ENCODE measurements at places on chromosomes 5 and 9.

GRCh38 chr9:121736934-121737462, 85.6 kb downstream of the DAB2IP start:
- DNase-seq: no peak

- DNase-seq: no peak
Measured at GRCh38 chr5:68435611-68436010, 220.1 kb downstream of the PIK3R1 start.

DNA sequence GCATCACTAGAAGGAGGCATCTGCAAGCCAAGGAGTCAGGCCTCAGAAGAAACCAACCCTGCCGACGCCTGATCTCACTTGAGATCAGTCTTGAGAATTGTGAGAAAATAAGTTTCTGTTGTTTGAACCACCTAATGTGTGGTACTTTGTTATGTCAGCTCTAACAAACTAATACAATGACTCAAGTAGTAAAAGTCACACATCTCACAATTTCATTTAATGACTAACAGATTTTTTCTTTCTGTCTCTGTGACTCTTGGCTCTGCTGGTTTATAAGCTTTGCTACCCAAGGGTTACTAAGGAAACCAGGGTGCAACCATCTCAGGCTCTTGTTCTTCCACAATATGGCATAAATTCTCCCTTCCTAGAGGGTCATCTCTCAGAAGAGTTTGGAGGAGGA, 315.8 kb upstream of the GRAMD2B start:
- no peak for DNase-seq

DNA sequence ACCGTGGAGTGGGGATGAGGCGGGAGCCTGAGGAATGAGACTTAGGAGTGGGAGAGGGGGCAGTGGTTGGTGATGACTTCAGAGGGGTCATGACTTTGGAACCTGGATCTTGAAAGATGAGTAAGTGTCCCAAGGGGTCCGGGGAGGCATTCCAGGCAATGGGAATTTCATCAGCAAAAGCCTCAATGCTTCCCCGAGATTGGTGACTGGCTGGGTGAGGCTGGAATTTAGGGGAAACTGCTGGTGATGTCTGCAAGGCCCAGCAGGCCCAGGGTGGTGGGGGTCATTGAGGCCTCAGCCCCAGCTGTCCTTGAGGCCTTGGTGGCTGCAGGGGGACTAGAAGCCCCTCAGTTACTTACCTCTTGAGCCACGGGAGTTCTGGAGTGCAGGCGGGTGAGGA, 7.5 kb downstream of the NDST1 start:
- no peak for DNase-seq

DNA sequence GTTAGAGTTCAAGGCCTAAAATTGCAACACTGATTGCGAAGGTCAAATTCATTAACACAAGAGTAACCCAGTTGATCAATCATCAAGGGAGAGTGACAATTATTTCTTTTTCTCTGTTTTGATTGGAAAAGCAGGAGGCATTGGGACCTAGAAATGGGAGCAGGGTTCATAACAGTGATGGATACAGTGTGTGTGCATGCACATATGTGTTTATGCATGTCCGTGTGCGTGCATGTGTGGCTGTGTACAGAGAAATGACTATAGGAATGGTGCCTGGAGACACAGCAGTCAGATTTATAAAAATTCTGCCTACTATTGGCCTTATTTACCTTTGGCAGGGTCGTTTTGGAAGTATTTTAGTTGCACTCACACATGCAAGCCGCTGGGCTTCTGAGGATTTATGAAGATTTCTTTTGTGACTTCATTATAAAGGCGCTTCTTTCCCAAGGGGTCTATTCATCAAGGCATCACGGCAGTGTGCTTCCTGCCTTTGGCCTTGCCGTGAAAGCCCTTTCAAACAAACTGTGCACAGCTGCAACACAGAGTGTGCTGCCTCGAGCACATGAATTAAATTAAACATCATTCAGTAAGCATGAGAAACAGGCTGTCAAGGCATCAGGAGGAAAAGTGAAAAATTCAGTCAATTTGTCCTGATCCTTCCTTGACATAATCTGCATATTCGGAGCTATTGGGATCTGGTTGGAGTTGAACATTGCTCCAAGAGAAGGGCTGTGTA, 122.8 kb upstream of the PUM3 start:
- DNase-seq: no peak

DNA sequence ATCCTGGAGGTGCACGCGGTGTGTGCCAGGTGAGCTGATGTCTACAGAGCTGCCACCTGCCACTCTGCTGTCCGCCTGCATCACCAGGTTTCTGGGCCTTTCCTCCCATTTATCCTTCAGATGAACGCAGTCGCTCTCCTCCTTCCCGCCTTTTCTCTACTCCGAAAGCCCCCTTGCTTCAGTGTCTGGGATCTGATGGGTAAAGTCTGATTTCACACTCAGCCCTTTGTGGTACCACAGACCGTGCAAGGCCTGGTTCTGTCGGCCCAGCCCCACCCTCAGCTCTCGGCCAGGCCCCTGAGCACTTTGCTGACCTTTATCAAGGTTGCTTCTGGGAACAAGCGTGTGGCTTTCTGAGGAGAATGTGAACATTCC, 32.5 kb downstream of the GLT6D1 start:
- DNase-seq: no peak

GRCh38 chr5:68823301-68823700, 270.5 kb upstream of the SLC30A5 start:
- no peak for DNase-seq

DNA sequence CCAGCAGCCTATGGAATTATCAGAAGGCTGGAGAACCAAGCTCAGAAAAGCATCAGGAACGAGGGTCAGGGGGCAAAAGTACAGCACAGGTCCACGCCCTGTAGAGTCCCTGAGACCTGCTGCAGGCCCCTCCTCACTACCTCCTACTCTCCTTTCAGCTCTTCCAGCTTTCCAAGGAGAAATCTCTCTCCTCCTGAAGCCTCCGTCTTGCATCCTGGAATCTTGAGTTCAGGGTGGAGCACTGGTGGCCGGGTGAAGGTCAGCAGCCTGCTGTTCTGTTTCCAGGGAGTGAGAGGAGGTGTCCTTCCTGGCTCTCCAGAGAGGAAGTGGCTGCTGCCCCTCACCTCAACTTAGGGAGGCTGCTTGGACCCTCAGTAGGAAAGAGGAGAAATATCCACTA, 342.3 kb downstream of the ZSWIM6 start:
- DNase-seq: no peak

DNA sequence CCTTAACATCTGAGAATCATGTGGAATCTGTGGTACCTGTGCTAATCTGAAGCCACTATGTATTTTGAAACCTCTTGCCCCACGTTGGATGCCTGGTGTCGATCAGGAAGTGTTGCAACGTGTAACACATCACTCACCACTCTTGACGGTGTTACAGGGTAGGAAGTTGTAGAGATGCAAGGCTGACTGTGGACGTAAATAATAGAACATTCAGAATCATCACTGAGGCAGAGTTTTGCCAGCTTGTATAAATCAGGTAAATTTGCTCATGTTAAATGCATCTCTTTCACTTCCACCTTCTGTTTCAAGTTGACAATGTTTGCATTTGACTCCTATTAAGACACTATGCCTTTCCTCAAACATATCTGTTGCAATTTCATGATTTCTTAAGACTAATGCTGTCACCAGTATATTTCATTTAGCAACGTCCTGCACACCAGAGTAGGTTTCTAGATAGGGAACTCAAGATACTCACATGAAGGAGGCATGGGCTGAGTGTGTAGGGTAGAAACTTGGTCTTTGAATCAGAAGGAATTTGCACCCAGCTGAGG, 38.1 kb downstream of the BASP1 start:
- DNase-seq: no peak

Data from Caki2 (cell line).